HL-60 (cell line): ENCODE measurements at places on chromosomes 1 and 21.

DNA sequence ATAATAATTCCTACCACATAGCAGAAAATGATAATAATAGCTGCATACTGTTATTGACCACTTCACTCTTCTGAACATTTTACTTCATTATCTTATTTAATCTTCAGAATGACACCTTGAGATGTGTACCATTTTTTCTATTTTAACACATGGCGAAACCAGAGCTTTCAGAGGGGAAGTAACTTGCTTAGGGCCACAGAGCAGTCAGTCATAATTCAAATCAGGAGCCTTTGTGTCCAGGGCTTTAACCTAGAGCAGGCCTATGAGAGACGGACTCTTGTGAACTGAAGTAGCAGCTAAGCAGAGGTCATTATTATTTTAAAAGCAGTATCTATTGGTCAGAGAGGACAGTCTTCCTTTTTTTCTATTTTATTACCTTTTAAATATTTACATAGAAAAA lies 114.0 kb downstream of the ROR1 start:
- DNase-seq = no peak

GRCh38 chr1:66283622-66284041 lies 250.3 kb upstream of the SGIP1 start:
- no peak for DNase-seq

GRCh38 chr1:87335175-87335884 lies 6.7 kb downstream of the LMO4 start:
- peak; percentile 57 for DNase-seq

DNA sequence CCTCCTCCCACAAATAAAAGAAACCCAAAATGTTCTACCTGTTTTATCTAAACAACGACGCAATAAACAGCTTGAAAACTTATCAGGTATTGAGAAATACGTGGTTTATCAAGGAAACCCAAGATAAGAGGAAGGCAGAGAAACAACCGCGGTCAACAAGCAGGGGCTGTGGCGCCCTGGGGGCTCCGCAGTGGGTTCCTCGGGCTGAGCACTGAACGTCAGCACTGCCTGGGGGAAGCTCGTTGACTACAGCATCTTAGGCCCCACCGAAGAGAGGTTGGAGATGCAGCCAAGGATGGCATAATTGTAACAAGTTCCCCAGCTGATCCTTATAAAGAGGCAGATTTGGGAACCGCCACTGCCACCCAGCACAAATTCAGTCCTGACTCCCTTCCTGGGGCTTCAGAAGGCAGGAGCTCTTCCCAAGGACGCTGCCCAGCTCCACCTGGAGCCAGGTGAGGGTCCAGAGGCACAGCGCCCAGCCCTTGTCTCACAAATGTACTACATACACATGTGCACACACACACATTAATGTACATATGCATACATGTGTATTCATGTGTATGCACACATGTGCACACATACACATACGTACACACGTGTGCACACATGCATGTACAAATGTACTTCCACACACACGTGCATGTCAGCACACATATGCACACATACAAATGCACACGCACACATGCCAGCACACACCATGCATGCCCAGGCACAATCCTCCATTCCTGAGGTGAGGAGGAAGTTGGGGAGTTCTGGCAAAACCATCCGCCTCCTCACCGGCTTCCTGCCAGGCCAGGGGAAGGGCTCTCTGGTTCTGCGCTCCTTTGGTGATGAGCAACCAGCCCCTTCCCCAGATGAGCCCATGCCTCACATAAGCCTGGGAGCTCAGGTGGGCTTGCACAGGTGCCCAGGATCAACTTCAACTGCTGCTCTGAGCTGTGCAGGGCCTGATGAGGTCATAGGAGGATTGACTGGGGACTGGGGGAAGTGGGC lies 251.1 kb downstream of the NPHP4 start:
- DNase-seq = no peak

GRCh38 chr1:109750920-109751319 lies 10.1 kb upstream of the GSTM3 start:
- DNase-seq = no peak

- DNase-seq = no peak
These were observed 17.2 kb downstream of the PTP4A2 start for GRCh38 chr1:31920956-31921355.

- no peak for DNase-seq
These were observed 17.2 kb upstream of the PHLDA3 start for GRCh38 chr1:201486187-201486586.

DNA sequence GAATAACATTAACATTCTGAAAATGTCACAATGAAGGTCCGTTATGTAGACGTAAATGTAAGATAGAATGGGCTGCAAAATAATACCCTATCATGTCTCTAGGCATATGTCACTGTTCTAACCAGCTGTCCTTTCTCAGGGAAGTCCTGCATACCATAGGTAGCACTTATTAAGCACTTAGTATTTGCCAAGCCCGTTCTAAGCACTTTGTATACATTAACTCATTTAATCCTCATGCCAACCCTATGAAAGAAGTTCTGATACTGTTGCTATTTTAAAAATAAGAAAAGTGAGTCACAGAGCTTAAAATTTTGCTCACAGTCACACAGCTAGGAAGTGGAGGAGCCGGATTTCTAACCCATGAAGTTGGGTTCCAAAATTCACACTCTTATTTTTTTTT lies 15.7 kb downstream of the GAS5 start:
- no peak for DNase-seq

GRCh38 chr1:3912809-3913685 lies 13.0 kb upstream of the C1orf174 start:
- DNase-seq = no peak

- DNase-seq = no peak
These were observed 11.7 kb downstream of the TNFRSF1B start for GRCh38 chr1:12178511-12178910.

DNA sequence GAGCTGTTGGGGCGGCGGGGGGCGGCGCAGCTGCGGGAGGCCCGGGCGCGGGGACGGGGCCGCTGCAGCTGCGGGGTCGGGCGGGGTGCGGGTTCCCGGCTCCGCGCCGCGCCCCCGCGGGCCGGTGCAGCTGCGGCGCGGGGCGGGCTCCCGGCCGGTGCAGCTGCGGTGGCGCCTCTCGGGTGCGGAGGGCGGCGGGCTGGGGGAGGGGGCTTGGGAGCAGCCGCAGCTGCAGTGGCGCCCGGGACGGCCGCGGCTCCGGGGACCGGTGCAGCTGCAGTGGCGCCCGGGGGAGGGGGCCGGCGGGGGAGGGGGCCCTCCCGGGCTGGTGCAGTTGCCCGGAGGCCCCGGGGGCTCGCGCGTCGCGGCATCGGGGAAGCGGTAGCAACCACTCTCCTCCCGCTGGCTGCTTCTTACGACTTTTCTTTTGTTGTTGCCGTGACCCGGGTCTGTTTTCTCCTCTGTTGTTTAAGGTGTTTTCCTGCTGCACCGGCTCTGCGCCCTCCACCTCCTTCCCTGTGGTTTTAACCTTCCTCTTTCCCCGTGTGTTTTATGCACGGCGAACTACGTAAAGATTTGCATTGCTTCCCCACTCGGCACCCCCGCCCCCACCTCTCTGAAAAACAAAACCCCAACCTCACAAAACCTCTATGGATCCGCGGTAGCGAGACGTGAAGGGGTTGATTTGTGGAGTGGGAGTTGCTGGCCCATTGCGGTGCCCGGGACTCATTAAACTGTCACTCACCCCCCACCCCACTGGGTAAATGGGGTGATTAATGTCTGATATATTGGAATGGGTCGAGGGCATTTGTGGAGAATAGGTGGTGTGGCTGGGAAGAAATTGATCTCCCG lies 1.7 kb upstream of the ZBTB18 start:
- DNase-seq = peak; percentile 67

- no peak for DNase-seq
These were observed 62.5 kb downstream of the PEX14 start for GRCh38 chr1:10537082-10537766.

DNA sequence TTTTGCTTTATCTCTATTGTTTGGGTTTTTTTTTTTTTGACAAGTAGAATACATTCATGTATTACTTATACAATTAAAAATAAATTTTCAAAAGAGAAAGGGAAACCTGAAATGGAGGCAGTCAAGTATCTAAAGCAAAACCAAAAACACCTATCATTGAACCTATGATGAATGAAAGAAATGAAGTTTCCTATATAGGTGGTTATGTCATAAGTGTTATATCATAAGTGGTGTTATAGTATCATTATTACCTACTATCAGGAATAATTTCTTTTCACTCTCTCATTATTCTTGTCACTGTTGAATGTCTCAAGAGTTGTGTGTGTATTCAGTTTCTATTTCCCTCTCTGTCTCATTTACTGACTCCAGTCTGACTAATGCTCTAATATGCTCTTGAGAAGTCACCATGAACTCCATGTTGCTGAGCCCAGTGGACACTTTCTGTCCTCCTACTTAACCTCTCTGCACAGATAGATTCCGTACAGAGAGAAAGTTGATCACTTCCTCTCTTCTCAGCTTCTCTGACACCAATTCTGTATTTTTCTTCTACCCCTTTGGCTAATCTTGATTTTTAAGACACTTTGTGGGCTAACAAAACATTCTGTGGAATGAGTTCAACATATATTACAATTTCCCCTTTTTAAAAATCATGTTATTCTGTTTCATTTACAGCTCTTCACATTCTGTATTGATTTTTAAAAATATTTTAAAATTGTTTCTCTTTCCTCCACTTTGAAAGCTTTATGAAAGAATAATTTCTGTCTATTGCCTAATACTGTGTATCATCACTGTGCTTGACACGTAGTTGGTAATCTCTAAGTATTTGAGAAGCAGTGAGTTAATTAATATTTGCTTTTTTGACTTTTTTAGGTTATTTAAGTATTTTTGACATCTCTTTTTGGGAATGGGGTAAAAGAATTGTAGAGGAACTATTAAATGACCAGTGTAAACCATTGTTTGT lies 50.1 kb downstream of the RASAL2 start:
- no peak for DNase-seq

DNA sequence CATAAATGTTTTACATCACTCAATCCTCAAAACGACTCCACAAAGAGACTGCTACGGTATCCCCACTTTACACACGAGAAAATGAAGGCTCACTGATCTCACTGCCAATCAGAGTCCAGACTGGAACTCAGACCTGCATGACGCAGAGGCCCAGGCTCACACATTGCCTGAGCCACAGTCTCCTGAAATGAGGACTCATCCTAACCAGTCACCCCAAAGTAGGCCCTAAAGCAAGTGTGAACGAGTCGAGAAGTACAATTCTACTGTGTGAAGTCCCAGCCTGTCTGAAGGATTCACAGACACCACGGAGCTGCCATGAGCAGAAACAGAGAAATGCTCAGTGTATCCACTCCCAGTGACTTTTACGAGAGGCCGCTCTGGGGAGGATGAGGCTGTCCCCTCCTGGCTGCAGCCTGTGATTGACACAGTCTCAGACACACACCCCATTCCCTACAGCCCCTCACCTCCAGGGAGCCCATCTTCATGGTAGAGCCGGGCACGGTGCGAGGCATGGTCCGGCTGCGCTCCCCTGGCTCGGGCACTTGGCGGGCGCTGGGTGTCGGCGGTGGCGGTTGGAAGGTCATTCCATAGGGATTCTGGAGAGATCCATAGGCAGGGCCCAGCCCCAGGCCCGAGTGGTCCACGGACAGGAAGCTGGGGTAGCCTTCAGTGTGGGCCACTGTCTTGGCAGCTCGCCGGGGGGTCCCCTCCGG lies 26.7 kb upstream of the COL16A1 start:
- no peak for DNase-seq

- no peak for DNase-seq
These were observed 51.5 kb upstream of the TNFSF4 start for GRCh38 chr1:173258479-173259264.
